Neural progenitor cell (in vitro differentiated cells): ENCODE measurements at places on chromosomes 16 and 17. TPM values are rescaled to one million over a fixed set of nuclear protein-coding genes. Genes with fewer than 3 reads are reported as not detected.

The MED13 gene
- 50.5 and 59.9 TPM in 2 replicates for total RNA-seq

DNA sequence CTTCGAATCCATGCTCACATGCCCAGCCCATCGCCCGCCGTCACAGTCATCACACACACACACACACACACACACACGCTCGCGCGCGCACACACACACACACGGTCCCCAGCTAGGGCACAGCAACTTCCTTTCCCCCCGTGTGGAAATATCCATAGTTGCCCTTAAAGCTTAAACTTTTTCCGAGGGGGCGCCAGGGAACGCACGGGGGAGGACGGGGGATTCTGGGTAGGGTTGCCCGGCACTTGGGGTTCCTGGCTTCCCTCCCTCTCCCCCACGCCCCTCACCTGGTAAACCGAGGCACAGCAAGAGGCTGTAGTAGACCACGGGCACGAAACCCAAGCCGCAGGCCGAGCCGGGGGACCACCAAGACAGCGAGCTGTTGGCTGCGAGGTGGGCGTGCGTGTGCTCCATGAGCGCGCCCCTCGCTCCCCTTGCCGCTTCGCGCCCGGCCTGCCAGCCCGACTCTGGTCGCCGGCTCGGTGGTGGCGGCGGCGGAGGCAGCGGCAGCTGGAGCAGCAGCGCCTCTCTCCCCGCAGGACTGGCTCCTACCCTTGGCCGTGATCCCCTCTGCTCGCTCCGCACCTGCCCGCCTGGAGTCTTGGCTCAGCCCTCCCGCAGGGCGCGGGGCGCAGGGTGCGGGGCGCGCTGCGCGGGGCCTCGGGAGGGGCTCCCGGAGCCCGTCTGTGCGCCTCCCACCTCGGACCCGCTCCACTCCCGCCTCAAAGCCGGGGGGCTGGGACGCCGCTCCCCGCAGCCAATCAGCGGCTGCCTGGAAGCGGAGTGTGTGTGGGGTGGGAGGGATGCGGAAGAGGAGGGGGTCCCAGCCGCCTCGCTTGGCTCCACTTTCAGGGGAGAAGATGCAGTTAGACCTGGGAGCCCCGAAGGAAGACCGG is at the start of gene GPR139:
Gene GPR139 (minus strand): TSS at position 688 of the 896 bp plus-strand sequence. CDS start 274 bp downstream, at position 414.
- no peaks in the 10 kb centered on the region for H3K36me3 ChIP-seq
- DNase-seq, result peak; percentile 70
- peaks cover 36% of the 10 kb centered on the region for H3K4me1 ChIP-seq
- peaks cover 76% of the 10 kb centered on the region for H3K27me3 ChIP-seq

The PRSS22 gene
- total RNA-seq, result not detected in 2 replicates

- no peaks in the 10 kb centered on the region for H3K27me3 ChIP-seq
- H3K4me1 ChIP-seq, result no peaks in the 10 kb centered on the region
- no peak for DNase-seq
- no peak overlapping the region for H3K27ac ChIP-seq
Observed at GRCh38 chr16:59740858-59741257, 1006.7 kb upstream of the GOT2 start.

DNA sequence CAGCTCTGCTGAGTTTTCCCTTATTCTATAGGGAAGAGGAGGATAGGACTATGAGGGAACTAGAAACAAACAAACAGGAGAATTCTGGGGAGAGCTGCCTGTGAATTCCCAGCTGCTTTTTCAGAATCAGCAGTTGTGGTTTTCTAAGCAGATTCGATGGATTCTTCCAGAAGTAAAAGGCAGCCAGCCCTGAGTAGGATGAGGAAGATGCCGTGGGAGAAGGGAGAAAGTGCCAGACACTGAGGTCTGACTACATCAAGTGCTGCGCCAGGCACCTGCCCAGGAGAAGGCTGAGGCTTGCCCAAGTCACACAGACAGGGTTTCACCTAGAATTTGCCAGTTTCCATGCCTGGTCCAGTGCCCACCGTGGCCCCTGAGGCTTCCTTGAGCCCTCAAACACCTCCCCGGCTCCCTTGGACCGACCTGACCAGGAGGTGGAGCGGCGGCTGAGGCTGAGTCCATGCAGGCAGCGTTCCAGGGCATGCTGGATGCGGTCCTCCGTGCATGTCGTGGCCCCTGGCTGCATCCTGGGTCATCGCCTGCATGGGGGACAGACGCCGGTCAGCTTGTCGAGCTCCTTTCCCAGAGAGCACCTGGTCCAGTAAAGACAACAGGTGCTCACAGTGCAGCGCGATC is 43.6 kb upstream of the PIK3R6 start:
- no peak for DNase-seq
- peaks cover 11% of the 10 kb centered on the region for H3K4me1 ChIP-seq

GRCh38 chr16:53870831-53871230 is 166.9 kb downstream of the FTO start:
- no peaks in the 10 kb centered on the region for H3K27me3 ChIP-seq
- H3K4me3 ChIP-seq, result no peak overlapping the region
- no peaks in the 10 kb centered on the region for H3K4me1 ChIP-seq
- DNase-seq, result no peak
- H3K27ac ChIP-seq, result no peak overlapping the region

GRCh38 chr16:84842516-84843148 is 22.8 kb downstream of the CRISPLD2 start:
- no peak for DNase-seq
- peaks cover 45% of the 10 kb centered on the region for H3K4me1 ChIP-seq
- H3K36me3 ChIP-seq, result no peaks in the 10 kb centered on the region
- H3K27ac ChIP-seq, result no peak overlapping the region

DNA sequence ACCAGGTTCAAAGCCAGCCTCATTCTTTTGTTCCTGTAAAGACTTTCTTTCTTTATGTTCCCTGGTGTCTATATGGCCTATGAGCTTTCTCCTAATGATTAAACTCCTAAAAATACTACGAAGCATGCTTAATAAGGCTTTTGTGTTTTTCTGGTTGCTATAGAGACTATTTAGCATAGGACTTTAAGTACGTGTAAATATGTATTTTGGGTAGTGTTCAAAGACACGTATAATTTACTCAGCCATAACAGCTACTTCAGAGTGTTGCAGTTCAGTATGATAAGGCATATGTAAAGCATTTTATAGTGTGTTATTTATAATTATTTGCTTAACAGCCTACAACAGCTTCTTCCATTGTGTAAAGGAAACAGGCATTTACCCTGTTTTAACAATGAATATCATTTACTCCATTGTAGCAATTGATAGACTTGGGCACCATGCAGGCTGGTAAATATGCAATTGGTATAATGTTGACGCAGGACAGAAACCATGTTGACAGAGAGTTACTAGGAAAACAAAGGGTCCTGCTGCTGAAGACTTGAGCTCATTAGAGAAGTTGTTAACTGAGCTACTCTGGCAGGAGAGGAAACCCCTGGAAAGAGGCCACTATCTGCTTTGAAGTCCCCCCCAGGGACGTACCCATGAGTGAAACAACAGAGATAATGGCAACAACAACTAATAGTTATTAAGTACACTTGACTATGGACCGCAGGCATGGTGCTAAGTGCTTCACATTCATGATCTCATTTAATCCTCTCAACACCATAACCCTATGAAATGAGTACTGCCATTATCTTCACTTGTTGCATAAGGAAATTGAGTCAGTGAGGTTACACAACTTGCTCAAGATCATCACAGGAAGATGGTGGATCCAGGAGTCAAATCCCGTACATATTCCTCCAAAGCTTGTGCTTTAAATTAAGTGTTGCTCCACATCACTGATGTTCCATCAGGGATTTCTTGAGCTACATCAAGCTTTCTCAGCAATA is 342.2 kb upstream of the DYNLRB2 start:
- H3K27ac ChIP-seq, result no peak overlapping the region
- H3K27me3 ChIP-seq, result no peaks in the 10 kb centered on the region
- H3K4me3 ChIP-seq, result no peak overlapping the region
- no peak for DNase-seq

DNA sequence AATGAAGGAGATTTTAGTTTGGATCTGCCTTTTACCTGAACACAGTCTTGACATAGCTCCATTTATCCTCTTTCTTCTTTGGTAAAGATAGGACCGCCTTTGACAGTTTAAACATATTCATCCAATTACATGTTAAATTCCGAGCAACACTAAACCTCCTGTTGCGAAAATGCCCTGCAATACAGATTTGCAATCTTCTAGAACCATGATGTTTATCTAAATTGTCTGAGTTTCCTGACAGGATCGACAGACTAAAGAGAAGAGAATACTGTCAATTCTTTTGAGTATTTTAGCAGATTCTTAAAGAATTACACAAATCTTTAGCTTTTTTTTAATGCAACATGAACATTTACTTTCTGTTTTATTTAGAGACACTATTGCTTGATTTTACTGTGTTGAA is 1145.5 kb downstream of the CDH11 start:
- no peaks in the 10 kb centered on the region for H3K27me3 ChIP-seq
- no peak overlapping the region for H3K27ac ChIP-seq
- DNase-seq, result no peak

The CES1 gene
- 0.34 TPM in 1 of 2 replicates, not detected in the other for total RNA-seq

GRCh38 chr16:51084074-51084928 is 66.8 kb downstream of the SALL1 start:
- DNase-seq, result no peak
- H3K4me1 ChIP-seq, result peaks cover 3% of the 10 kb centered on the region
- no peak overlapping the region for H3K4me3 ChIP-seq

- H3K27ac ChIP-seq, result peak overlapping the region; percentile 57
- peaks cover 27% of the 10 kb centered on the region for H3K4me1 ChIP-seq
- no peaks in the 10 kb centered on the region for H3K27me3 ChIP-seq
- no peak overlapping the region for H3K4me3 ChIP-seq
- H3K36me3 ChIP-seq, result peaks cover 6% of the 10 kb centered on the region
Observed at GRCh38 chr17:16443511-16444257, 28.3 kb downstream of the TRPV2 start.

DNA sequence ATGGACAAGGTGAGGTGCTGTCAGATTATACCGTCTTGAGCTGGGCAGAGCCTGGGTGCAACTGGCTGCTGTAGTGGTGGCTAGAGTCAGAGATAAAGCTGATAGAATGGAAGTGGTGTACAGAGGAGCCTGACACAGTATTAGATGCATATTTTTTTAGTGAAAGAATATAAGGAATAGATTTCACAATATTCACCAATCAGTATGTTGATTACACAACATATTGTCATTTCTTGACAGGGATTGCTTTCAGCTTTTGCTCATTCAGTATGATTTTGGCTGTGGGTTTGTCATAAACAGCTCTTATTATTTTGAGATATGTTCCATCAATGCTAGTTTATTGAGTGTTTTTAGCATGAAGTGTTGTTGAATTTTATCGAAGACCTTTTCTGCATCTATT is 1.7 kb upstream of the CCL23 start:
- H3K27ac ChIP-seq, result no peak overlapping the region
- no peak for DNase-seq
- peaks cover 13% of the 10 kb centered on the region for H3K27me3 ChIP-seq
- no peaks in the 10 kb centered on the region for H3K36me3 ChIP-seq
- no peaks in the 10 kb centered on the region for H3K4me1 ChIP-seq

DNA sequence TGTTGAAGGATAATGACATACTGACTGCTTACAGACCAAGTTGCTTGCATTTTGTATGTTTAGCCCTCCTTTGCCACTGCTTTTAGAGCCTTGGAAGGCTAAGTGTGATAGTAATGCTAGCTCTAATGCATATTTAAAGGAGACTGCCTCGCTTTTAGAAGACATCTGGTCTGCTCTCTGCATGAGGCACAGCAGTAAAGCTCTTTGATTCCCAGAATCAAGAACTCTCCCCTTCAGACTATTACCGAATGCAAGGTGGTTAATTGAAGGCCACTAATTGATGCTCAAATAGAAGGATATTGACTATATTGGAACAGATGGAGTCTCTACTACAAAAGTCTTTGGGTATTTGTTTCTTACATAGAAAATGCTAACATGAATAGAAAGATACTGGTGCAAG is 19.1 kb downstream of the CAPNS2 start:
- no peak overlapping the region for H3K27ac ChIP-seq
- no peaks in the 10 kb centered on the region for H3K27me3 ChIP-seq
- peaks cover 10% of the 10 kb centered on the region for H3K4me1 ChIP-seq
- no peak overlapping the region for H3K4me3 ChIP-seq
- peak; percentile 16 for DNase-seq

DNA sequence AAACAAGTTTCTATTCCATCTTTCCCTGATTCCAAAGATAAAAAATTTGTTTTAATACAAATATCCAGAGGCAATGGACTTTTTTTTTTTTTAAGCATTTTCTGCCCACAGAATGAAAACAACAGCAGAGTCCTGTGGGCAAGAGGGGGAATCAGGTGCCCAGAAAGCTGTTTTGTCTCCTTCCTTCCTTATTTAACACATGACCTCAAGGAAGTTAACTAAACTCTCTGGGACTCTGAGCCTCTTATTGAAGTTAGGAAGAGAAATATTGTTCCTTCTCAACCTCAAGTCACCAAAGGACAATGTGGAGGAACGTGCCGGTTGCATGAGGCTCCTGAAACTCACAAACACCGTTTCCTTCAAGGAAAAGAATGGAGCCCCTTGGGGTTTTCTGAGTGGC is 34.9 kb downstream of the LITAF start:
- no peak for DNase-seq
- no peak overlapping the region for H3K4me3 ChIP-seq
- H3K27ac ChIP-seq, result no peak overlapping the region
- no peaks in the 10 kb centered on the region for H3K4me1 ChIP-seq

DNA sequence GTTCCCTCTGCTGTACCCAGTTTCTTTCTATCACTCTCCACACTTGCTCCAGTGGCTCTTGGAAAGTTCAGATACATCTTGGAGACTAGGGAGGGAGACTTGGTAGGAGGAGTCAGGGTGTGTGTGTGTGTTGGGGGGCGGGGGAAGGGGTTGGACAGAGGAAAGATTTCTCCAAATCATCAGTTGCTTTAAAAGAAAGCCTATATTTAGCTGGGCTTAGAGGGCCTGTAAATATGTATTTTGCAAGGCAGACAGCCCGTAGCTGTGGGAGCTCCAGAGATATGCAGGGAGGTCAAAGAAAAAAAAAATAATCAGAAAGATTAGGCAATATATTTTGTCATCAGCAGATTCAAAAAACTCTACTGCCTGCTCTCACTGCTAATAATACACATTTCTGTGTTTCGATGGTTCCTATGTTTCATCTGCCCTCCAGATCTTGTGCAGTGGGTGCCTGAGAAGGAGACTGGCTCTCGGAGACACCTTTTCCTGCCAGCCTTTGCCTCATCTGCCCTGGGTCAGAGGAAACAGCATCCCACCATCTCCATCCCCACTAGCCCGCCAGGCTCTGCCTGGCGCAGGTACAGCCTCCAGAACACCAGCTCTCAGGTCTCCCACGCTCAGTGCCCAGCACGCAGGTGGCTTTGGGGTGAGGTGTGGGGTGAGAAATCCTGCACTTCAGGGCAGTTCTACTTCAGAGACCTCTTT is 4.8 kb upstream of the PPP1R9B start:
- H3K36me3 ChIP-seq, result no peaks in the 10 kb centered on the region
- peaks cover 1% of the 10 kb centered on the region for H3K27me3 ChIP-seq
- no peak overlapping the region for H3K27ac ChIP-seq
- DNase-seq, result no peak
- H3K4me1 ChIP-seq, result peaks cover 11% of the 10 kb centered on the region

GRCh38 chr17:1941272-1942065 is 83.7 kb downstream of the RTN4RL1 start:
- H3K27me3 ChIP-seq, result no peaks in the 10 kb centered on the region
- no peaks in the 10 kb centered on the region for H3K36me3 ChIP-seq
- peaks cover 30% of the 10 kb centered on the region for H3K4me1 ChIP-seq
- H3K27ac ChIP-seq, result no peak overlapping the region

The TMIGD1 gene
- total RNA-seq, result not detected in 2 replicates

The DOK4 gene
- 10.5 and 27.4 TPM in 2 replicates for total RNA-seq

The ITGB4 gene
- total RNA-seq, result 1.1 TPM in 1 of 2 replicates, not detected in the other

The ASPHD1 gene
- 0.97 and 4.5 TPM in 2 replicates for total RNA-seq
